Midbrain (tissue), 1 donor: ENCODE measurements at places on chromosomes 1 and 21.
A peak's percentile ranks its signal among the peaks of the same experiment; 100 is the strongest.

DNA sequence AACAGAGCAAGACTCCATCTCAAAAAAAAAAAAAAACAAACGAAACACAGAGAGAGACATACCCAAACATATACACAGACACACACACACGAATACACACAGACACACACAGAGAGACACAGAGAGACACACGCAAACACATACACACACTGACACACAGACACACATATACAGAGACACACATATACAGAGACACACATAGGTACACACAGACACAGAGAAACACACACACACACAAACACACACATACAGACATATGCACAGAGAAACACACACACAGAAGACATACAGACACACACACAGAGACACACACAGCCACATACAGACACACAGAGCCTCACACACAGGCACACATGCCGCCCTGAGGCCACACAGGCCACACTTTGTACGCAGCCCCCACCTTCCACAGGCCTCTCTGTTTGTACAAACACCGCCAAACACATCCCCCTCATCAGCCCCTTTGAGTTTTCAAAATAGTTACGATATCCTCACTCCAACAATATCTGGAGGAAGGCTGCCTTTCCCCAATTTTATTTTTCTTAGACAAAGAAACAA lies 57.5 kb upstream of the ABCG1 start:
- DNase-seq: no peak

GRCh38 chr1:225454733-225455132 lies 26.9 kb upstream of the LBR start:
- DNase-seq: no peak

DNA sequence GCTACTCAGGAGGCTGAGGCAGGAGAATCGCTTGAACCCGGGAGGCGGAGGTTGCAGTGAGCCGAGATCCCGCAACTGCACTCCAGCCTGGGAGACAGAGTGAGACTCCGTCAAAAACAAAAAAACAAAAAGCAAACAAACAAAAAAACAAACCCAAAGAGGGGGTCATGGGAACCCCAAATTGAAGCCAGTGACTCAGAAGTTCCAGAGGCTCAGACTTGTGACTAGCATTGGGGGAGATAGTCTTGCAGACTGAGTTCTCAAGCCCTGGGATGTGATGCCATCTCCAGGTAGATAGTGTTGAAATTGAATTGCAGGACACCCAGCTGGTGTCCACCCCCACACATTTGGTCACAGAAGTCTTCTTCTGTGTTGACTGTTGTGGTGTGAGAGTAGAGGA lies 24.9 kb upstream of the ENO1 start:
- DNase-seq: no peak

GRCh38 chr1:75265792-75266191 lies 131.6 kb downstream of the LHX8 start:
- peak; percentile 30 for DNase-seq

GRCh38 chr1:151680391-151680790 lies 36.2 kb downstream of the CELF3 start:
- DNase-seq: no peak

DNA sequence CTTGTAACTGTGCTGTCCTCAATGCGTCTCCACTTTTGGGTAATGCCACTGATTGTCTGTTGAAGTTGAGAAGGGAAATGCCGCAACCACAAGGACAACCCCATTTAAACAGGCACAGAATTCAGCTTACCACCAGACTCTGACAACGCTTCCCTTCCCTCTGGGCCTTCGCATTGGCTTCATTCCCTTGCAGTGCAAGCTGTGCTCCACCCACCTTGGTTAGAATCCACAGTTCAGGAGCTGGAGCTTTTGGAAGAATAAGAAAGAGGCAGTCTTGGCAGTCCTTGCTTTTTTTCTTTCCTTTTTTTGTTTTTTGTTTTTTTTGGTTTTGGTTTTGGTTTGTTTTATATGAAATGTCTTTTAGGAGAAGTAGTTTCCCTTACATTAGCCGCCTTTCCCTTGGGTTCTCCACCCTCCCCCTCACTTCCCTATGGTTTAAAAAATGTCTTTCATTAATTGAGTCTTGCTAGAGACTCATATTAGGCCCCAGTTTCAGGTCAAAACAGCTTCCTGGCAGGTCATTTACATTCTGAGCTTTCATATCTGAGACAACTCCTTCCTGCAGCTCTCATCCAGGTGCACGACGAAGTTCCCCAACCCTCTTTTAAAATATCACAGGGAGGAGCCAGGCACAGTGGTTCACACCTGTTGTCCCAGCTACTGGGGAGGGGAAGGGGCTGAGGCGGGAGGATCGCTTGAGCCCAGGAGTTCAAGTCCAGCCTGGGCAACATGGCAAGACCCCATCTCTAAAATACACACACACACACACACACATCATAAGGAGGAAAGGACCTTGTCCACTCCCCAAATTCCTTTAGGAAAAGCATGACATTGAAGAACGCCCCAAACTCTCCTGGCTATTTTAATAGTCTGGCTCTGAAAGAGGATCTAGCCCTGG lies 20.7 kb upstream of the LAX1 start:
- peak; percentile 55 for DNase-seq

- DNase-seq: no peak
Measured at GRCh38 chr1:168304865-168305264, 24.2 kb downstream of the TBX19 start.

- peak; percentile 90 for DNase-seq
Measured at GRCh38 chr1:45803299-45803780, at the start of gene MAST2. MAST2 (plus strand) TSS chr1:45803612; CDS start chr1:45803896, 284 bp downstream.

GRCh38 chr1:211547710-211548109 lies 31.3 kb downstream of the SLC30A1 start:
- no peak for DNase-seq

DNA sequence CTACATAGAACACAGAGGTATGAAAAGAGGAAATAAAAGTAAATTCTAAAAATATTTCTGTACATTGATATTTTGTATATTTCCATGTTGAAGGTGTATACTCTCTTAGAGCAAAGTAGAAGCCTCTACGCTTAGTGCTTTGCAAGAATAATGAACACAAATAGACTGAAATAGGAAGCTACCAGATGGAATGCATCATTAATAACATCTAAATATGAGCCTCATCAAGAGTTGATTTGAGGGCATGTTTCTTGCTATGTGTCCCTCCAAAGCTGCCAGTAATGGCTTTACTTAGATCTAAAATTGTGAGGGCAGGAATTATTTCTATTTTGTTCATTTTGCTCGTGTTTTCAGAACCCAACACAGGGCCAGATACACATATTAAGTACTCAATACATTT lies 94.4 kb downstream of the KCNT2 start:
- DNase-seq: no peak

- no peak for DNase-seq
Measured at GRCh38 chr1:206801467-206801866, 29.2 kb upstream of the IL10 start.

GRCh38 chr21:38773099-38774061 lies 32.3 kb upstream of the ETS2 start:
- DNase-seq: no peak

DNA sequence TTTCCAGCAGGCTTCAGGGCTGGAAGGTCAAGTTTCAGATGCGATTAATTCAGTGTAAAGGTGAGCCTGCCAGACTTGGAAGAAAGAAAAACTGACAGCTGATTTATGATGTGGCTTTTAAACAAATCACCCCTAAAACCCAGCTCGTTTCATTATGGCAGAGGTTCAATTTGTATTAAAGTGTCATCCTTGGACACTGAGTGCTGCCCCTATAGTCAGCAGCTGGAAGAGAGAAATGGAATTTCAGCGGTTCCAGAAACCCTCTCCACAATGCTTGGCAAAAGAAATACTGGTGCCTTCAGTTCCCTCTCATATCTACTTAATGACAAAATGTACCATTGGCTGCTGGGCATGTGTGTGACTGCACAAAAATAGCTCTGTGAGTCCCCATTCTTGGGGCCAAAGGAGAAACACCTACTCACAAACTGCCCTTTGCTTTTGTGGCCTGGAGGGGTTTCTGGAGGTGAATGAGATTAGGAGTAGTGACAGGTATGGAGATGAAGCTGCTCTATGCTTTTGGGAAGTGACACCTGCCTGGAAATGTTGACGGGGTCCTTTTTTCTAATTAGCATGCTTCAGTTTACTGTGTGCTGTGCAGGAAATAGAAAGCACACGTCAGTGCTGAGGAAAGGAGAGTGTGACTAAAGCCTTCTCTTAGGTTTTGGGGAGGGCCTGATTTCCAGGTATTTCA lies 95.1 kb upstream of the TSPAN2 start:
- no peak for DNase-seq

DNA sequence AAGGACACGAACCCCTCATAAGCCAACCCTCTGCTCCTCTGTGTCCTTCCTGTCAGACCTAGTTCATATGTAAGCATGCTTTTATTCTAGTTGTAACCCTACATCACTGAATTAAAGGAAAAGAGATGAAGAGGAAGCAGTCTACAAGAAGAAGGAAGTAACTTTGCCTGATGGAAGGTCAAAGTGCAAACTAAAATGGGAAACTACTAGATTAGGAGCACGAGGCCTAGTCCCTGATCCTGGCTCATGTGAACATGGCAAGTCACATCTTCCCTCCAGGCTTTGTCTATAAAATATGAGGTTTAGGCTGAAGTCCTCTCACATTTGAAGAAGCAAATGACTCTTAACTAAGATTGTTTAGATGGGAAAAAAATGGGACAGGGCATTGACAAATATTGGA lies 13.2 kb downstream of the ZMYND12 start:
- no peak for DNase-seq

DNA sequence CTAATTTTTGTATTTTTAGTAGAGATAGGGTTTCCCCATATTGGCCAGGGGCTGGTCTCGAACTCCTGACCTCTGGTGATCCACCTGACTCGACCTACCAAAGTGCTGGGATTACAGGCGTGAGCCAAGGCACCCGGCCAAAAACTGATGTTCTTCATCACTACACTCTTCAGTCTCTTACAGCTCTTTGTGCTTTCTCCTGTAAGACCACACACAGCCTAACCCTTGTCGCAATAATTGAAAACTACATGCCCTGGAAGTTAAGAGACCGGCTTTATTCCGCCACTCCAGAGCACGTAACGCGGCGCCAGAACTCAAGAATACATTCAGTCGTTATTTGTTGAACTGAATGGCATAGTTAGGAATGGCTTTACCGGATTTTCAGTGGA lies 552 bp downstream of the GPATCH4 start:
- no peak for DNase-seq

GRCh38 chr1:217193151-217193550 lies 437.7 kb downstream of the GPATCH2 start:
- no peak for DNase-seq

- DNase-seq: no peak
Measured at GRCh38 chr1:221230605-221231004, 351.4 kb downstream of the HLX start.

- no peak for DNase-seq
Measured at GRCh38 chr1:19165501-19165900, 44.6 kb downstream of the UBR4 start.

GRCh38 chr1:65002508-65003315 lies 36.4 kb upstream of the JAK1 start:
- peak; percentile 77 for DNase-seq

DNA sequence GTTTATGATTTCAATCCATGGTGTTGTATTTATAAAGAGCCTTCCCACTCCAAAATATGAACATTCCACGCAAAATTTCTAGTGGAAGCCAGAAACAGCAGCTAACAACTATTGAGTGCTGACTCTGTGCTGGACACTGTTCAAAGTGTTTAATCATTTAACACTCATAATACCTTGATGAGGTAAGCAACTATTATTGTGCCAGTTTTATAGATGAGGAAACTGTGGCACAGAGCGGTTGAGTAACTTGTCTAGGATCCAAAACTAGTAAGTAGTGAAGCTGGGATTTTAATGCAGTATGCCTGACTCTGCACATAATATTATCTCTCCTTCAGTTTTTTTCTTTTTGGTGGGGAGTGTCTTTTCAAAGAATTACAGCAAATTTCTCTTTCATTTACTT lies 228.3 kb downstream of the SLC35F3 start:
- DNase-seq: no peak

GRCh38 chr1:224057461-224058199 lies 56.3 kb upstream of the FBXO28 start:
- DNase-seq: no peak

DNA sequence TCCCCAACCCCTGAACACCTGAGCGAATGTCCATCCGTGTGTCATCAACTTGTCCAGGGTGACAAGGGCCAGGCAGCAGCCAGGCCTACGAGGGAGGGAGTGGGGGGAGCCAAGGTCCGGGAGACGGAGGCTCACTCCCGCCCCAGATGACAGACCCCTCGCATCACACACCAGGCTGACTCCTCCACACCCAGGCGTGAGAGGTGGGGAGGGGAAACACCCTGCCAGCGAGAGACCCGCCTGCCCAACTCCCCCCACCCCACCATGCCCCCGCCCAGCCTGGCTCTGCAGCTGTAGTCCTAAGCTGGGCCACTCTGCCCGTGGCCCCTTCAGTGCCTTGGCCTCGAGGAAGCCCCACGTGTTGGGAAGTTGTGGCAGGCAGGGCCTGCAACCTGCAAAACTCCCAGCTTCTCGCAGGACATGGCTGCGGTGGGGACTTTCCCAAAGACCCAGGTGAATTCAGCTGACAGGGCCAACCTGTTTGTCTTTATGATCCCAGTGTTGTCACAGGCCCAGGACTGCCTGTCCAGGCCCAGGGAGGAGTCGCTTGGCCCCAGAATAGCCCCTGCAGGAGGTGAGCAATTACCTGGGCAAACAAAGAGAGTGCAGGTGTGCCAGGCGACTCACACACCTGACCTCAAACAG lies 62.9 kb downstream of the RIPK4 start:
- no peak for DNase-seq

GRCh38 chr1:8663090-8663802 lies 154.2 kb downstream of the RERE start:
- DNase-seq: no peak

- no peak for DNase-seq
Measured at GRCh38 chr1:232457595-232457994, 172.3 kb downstream of the SIPA1L2 start.

DNA sequence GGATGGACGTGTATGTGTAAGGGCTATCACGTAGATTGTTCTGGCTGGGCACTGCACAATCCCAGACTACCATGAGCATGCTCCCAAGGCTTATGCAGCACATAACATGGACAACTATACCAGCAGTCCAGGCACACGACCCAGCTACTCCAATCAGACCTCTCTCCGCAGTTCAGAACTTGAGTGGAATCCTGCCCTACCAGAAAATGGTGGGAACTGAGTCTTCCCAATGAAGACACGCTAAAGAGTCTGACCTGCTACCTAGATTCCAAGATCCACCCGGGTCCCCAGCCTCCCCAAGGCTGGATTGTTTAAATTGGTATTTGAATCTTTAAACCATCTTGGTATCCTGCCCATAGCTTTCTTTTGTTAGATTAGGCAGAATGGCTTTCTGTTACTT lies 251.3 kb upstream of the KAZN start:
- DNase-seq: no peak
